ENCODE measurements at places on chromosomes 6 and 20. TPM values are rescaled to one million over a fixed set of nuclear protein-coding genes. Genes with fewer than 3 reads are reported as not detected.
A peak's percentile ranks its signal among the peaks of the same experiment; 100 is the strongest.

Gene ITPR3
- 43.4 TPM for total RNA-seq

Gene FAM83B
- total RNA-seq, result under 0.01 TPM

DNA sequence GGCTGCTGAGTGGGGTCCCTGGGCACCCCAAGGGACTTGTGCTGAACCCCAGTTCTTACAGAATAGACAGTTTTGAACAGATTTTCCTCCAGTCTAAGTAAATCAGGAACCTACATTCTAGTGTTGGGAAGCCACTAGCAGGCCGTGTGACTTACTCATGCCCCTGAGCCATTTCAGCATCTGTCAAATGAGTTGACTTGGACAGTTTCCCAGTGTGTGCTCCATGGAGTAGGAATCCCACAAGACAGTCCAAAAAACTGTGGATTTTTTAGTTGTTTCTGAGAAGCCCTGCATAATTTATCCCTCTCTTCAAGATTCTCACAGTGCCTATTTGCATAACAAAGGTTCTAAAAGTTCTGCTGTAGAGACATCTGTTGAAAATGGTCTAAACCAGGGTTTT, 2.1 kb downstream of the GABRR2 start:
- DNase-seq, result peak; percentile 91

- DNase-seq, result no peak
These were observed 9.0 kb upstream of the HDAC2 start for GRCh38 chr6:113979937-113980336.

DNA sequence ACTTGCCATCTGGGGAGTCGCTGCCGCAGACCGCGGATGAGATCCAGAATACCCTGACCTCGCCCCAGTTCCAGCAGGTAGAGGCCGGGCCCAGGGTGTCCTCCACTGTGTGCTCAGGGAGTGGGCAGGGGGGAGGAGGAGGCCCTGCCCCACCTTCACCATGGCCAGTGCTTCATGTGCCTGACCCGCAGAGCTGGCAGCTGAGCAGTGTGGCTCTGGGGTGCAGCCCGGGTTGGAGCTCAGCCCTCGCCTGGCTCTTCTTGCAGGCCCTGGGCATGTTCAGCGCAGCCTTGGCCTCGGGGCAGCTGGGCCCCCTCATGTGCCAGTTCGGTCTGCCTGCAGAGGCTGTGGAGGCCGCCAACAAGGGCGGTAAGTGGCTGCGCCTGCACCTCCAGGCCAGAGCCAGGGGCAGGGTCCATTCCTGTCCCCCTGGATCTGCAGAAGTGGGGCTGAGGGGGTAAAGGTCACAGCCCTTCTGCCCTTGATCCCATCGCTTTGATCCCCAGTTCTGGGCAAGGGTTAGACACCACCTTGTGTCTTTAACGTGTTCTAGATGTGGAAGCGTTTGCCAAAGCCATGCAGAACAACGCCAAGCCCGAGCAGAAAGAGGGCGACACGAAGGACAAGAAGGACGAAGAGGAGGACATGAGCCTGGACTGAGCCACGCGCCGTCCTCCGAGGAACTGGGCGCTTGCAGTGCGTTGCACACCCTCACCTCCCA, 5.5 kb downstream of the ADRM1 start:
- no peak for DNase-seq

GRCh38 chr6:28880894-28881780, 42.6 kb downstream of the TRIM27 start:
- peak; percentile 59 for DNase-seq

DNA sequence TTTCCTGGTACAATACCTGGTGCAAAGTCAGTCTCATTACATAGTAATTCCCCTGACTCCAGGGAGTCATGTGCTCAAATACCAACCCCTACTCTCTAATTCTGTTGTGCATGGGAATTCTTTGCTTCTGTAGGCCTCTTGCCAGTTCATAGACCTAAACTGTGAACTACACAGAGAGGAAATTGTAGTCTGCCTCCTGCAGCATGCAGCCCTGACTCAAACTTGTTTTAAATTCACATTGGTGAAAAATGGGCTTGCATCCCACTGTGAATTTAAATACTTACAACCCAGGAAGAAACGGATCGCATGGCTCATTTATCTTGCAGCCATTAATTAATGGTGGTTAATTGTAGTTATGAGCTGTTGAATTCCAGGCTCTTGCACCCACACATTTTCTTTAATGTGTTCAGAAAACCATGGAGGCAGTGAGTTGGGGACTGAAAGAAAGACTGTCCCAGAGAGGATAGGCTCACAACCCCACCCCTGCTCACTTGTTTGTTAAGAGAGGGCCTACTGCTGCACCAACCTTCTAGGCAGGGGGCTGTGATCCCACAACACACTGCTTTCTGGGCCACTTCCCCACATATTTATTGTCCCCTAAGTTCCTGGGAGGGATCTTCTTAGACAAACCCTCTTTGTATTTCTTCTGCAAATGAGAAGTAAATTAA, 579.1 kb downstream of the DHX35 start:
- no peak for DNase-seq

GRCh38 chr6:53005663-53006250, 10.7 kb upstream of the GSTA4 start:
- no peak for DNase-seq

- no peak for DNase-seq
These were observed 10.7 kb upstream of the SERPINB9 start for GRCh38 chr6:2913621-2914317.

Data from fibroblast of lung (primary cell).